ENCODE measurements at places on chromosomes 1 and 21.

GRCh38 chr1:25118546-25118945 lies 113.8 kb downstream of the SYF2 start:
- no peak for DNase-seq

GRCh38 chr1:153526132-153526543 lies 9.7 kb downstream of the S100A6 start:
- no peak for DNase-seq

DNA sequence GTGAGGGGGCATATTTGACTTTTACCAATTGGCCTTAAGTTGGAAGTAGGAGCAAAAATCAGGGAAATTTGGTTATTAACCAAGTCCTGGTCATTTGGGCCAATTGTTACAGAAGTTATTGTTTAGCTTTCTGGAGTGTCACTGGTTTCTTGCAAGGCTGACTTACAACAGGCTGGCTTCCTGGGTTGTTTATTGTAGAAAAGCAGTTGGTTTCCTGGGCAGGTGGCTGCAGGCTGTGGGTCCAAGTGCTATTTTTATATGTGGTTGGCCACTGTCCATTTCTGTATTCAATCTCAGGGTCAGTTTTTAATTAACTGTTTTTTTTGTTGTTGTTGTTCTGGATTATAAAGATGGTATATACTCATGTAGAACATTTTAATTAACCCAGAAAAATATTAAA lies 174.1 kb downstream of the KCNJ6 start:
- no peak for DNase-seq

GRCh38 chr1:211643324-211644212 lies 31.9 kb downstream of the NEK2 start:
- DNase-seq = no peak

- no peak for DNase-seq
Measured at GRCh38 chr1:27011058-27011764, 1.4 kb downstream of the TENT5B start.

DNA sequence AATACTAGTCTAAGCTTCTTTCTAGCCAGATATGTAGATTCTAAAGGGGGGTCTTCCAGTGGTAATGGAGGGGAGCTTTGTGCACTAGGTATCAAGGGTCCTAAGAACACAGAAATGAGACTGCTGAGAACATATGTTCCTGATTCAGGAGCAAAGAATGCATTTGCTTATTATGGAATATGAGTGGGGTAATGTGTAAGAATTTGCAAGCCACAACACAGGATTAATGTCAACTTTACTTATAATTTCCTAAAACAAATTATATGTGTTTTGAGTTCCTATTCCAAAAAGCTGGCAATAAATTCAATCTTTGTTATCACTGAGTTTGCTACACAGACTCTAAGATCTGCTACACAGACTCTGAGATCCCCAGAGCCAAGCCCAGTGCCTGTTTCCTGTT lies 357.0 kb upstream of the PTBP2 start:
- DNase-seq = no peak

DNA sequence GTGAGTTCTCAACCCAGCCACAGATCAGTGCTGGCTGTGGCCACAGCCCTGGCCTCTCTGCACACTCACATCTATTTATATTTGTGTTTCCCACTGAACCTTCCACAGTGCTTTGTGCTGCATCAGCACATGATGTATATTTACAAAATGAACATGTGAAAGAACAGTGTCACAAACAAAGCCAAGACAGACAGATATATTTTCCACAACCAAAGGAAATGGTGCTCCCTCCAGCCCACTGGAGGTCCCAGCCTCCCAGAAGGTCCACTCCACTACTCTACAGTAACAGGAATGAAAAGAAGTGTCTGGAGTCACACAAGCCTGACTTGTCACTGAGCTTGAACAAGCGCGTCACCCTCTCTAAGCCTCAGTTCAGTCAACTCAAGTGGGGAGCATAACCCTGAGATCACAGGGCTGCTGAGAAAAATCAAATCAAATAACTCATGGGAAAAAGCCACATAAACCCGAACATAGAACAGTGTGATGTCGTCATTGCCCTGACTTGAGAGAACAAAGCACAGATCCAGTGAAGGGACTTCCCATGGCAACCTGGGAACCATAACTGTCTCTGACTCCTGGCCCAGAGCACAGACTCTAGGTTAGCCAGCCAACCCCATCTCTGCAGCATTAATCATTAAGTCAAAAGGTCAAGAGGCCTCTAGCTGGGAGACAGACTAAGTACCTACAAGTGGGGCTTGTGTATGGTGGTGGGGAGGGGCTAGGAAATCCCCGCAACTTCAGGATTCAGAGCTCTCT lies 121.2 kb downstream of the TRABD2B start:
- no peak for DNase-seq

DNA sequence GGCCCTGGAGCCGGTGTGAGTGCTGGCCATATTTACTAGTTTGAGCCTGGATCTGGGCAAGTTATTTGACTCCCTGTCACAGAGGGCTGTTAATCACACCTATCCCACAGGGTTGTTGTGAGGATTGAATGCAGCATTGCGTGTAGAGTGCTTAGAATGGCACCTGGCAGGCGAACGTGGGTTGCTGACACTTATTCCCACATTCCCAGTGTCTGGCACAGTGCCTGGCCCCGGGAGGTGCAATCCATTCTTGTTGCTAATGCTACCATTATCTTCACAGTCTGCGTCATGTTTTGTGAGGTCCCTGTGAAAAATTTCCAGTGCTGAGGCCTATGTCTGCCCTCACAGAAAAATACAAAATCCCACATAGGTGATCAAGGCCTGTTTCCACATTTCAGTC lies 66.1 kb downstream of the CD2 start:
- no peak for DNase-seq

DNA sequence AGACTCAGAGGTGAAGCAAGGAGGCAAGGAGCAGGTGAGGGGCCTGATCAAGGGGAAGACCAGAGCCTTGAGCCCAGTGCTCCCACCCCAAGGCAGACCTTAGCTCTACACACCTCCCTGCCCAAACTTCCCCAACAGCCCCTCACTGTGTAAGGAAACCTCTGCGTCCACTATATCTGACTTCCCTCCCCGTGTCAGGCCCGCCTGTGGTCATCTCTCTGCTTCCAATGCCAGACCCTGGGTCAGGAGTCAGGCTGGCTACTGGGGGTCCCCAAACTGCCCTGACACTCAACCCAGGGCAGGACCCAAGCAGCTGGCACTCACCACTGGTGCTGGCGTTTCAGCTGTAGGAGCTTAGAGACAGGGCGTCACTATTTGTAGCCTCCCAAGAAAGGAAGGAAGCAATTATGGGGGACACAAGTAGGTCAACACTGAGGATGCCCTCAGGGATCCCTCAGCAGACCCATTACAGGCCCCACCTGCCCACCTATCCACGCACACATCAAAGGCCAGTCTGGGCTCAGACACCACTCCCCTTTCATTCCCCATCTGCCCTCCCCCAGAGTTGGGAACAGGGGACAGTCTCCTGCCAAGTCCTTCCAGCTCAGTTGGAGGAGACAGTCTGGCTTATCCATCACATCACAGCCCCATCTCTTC lies 811 bp upstream of the S100A3 start:
- no peak for DNase-seq

GRCh38 chr21:44949161-44949778 lies 9.4 kb downstream of the SLX9 start:
- no peak for DNase-seq

- no peak for DNase-seq
Measured at GRCh38 chr21:33981391-33982101, 65.9 kb upstream of the ATP5PO start.

DNA sequence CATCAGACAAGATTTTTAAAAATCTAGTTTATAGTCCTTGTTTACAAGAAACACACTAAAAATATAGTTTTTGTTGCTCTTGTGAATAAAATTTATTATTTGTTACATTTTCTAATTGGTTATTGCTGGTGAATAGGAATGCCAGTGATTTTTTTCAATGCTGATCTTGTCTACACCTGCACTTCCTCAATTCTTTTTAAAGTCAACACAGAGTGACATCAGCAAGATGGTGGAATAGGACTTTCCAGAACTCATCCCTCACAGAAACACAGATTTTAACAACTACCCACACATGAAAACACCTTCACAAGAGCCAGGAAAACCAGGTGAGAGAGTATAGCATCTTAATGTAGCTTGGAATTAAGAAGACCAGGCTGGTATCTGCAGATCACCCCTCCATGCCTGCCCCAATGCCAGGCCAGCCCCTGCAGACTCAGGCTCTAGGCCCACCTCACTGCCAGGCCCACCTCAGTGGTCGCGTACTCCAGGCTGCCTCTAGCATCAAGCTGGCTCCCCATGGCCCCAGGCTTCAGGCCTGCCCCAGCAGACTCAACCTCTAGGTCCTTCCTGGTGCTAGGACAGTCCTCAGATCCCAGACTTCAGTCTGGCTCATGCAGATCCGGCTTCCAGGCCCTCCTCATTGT lies 117.6 kb downstream of the WDR3 start:
- no peak for DNase-seq

DNA sequence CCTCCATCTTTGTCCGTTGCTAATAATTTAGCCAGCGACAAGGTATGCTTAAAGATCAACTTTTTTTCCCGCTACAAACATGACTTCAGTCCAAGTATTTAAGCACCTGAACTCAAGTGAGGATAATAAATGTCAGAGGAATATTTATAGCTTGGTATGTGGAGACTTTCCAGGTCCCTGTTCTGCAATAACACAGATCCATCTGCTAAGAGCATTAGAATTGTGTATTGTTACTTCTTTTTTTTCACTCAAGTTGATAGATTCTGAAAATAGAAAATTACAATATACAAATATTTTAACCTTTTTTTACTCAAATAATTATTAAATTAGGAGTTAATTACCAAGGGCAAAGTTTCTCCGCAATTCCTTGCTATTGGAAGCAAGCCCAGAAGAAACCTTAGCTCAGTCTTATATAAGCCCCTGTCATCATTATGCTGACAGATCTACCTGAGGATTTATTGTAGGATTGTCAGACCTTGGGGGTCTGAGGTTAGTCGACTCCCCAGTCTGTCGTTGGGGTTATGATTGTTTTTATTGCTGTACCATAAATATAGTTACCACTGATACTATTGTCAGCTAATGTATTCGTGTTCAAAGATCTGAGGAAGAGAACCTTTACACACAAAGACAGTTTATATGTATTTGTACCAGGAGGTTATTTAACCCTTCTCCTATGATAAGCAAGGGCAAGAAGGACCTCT lies 337.9 kb downstream of the TBX15 start:
- no peak for DNase-seq

DNA sequence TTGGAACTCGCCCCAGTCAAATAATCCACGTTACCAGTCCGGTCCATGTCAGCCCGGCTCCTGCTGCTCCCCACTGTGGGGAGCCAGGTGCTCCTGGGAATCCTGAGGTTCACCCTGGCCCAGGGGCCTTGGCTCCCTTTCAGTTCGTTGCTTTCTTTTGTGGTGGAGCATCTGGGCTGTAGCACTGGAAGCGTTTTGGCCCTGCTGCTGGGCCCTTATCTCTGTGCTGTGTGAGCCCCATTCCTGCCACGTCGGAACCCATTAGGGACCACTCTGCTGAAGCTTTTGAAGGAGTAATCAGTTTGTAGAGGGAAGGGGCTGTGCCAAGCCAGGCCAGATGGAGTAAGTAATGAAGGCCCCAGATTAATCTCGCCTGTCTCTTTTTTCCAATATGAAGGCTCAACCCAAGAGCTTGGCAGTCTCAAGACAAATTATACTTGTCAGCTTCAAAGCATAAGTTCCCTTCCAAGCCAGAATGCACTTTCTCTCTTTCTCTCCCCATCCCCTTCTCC lies 82.3 kb downstream of the PGM1 start:
- DNase-seq = no peak

DNA sequence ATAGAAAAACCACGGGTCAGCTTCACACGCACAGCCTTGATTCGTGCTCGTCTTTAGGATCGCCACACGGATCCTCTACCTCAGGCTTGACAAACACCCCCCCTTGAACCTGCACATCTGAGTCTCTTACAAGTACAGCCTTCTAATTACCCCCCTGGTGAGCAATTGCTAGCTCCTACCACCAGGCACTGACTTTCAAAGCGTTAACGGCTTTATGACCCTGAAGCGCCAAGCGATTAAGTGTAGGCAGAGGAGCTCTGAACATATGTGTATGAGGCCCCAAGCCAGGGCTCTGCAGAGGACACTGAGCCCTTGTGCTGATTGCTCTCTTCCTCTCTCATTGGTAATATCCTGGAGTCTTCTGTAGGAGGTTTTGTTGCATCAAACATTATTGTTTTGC lies 55.7 kb upstream of the EPHA8 start:
- DNase-seq = no peak

GRCh38 chr21:45748593-45748992 lies 105.1 kb downstream of the PCBP3 start:
- no peak for DNase-seq

DNA sequence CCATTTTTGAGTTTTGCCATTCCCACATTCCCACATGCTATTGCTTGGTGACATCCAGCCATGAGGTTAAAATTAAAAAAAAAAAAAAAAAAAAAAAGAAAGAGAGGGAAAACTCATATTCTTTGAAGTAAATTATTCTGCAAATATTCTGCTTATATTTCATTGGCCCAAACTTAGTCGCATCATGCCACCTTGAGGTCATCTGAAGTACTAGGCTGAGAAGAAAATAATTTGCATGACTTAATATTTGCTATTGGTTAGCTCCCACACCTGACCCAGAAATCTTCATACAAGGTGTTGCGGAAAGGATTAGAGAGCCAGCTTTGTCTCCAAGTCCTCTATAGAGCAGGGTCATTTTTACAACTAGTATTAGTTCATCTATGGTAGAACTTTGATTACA lies 2206.0 kb downstream of the MRPL39 start:
- DNase-seq = no peak

DNA sequence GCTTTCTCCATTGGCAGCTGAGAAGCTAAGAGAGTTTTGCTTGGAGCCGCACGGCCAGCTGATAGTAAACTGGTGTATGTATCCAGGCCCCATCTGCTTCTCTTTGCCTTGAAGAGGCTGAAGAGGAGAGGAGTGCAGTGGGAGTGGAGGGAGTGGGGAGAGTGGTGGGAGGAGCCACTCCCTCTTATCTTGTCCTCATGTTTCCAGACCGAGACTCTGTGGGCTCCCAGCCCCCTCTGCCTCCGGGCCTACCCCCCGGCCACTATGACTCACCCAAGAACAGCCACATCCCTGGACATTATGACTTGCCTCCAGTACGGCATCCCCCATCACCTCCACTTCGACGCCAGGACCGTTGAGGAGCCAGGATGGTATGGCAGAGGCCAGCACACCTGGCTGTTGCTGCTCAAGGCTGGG lies 6.0 kb upstream of the LRRC71 start:
- no peak for DNase-seq

- DNase-seq = no peak
Measured at GRCh38 chr1:213065800-213066199, 14.8 kb downstream of the RPS6KC1 start.

- no peak for DNase-seq
Measured at GRCh38 chr1:178282949-178283367, 189.1 kb downstream of the RASAL2 start.

GRCh38 chr1:237913345-237913744 lies 22.6 kb upstream of the ZP4 start:
- no peak for DNase-seq

DNA sequence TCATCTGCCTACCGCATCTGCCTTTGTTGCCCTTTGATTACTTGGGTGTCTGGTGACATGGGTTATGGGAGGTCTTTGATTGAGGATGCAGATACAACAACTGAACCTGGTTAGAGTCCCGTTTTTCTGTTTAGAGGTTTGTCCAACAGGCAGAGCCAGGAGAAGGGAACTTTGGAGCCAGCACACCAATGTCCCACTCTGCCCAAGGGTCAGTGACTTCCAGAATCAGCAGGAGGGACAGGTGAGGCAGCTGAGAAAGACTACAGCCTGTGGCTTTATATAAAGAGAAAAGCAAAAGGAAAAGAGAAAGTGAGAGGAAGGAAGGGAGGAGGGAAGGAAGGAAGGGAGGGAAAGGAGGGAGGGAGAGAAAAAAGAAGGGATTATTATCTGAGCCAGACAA lies 101.5 kb upstream of the ZNF644 start:
- no peak for DNase-seq
